GM19239 (cell line): ENCODE measurements at places on chromosomes 5 and 9.
A peak's percentile ranks its signal among the peaks of the same experiment; 100 is the strongest.

- DNase-seq = no peak
Measured at GRCh38 chr9:136051453-136051836, 43.6 kb downstream of the NACC2 start.

DNA sequence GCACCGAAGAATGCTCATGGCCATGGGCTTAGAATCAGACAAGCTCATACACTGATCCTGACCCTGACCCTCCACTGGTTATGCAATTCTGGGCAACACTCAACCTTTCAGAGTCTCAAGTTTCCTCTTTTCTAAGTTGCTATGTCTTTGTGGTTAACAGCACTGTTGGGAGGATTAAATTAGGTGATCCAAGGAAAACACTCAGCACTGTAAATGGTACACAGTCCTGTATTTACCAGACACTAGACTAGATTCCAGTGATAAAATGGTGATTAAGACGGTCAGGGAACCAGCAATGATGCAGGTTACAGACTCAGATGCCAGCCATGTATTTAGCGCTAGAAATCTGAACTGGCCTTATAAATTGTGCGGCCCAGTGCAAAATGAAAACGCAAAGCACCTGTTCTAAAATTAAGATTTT, 8.1 kb downstream of the ARL15 start:
- DNase-seq = no peak

DNA sequence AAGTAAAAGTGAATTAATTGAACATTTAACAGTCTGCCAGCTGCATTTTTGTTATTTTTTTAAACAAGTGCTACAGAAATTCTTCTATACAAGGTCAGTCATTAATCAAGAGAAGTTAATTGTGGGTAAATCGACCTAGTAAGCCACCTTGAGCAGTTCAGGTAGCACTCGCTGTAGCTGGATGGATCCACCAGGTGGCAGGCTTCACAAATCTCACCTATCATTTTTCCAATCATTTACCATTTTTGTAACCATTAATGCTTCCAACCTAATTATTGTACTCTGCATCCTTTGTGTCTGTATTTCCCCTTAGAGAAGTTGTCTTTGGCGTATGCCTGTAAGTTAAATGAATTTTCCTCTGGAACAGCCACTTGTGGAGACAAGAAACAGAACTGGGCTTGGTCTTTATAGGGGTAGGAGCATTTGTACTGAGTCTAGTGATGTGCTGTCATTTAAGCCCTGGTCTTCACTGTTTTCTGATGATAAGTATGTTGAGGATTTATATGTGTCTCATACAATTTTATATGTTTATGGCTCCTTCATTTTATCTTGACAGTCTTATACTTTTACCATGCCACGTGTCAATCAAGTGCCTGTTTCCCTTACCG, 39.5 kb downstream of the CD180 start:
- peak; percentile 20 for DNase-seq

DNA sequence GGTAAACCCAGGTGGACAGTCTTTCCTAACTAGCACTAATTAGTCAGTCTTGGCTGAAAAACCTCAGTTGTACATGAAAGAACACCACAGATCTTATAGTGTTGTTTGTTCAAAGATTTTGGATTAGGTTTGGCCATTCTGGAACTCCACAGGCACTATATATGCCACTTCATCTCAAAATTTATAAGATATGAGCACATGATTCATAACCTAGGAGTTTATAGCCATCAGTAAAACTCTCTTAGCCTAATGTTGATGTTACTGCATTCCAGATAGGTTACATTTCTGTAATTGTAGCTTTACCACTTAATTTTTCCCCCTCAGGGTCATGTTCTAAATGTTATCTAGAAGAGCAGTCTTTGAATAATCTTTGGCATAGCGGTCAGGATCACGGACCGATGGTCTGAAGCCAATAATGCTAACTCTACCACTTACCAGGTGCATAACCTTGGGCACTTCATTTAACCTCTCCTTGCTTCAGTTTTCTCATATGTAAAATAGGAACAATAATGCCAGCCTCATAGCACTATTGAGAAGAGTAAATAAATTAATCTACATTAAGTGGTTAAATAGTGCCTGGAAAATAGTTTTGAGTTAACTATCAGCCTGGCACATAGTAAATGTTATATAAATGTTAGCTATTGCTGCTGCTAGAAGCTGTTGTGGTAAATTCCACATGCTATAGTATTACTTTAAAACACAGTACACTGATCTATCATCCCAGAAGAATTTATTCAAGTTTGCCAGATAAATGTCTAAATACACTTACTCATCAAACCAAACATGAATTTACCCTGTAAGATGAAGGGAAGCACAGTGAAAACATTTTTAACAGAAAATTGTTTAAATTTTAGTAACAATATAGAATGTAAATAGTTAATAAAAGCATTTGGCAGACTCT, 743.9 kb downstream of the NR2F1-AS1 start:
- DNase-seq = no peak

- DNase-seq = no peak
Measured at GRCh38 chr5:18216016-18216415, 581.8 kb downstream of the TAF11L14 start.

- no peak for DNase-seq
Measured at GRCh38 chr9:93291536-93292287, 107.8 kb downstream of the WNK2 start.

DNA sequence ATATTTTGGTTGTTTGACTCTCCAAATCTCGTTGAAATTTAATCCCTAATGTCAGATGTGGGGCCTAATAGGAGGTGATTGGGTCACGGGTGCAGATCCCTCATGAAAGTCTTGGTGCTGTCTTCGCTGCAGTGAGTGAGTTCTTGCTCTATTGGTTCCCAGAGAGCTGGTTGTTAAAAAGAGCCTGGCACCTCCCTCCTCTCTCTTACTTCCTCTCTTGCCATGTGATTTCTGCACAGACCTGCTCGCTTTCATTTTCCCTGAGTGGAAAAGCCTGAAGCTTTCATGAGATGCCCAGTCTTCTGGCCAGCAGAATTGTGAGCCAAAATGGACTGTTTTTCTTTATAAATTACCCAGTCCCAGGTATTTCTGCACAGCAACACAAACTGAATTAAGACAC, 221.6 kb downstream of the MAT2B start:
- DNase-seq = no peak

- no peak for DNase-seq
Measured at GRCh38 chr9:15541872-15542271, 11.0 kb upstream of the CCDC171 start.

- no peak for DNase-seq
Measured at GRCh38 chr5:11780641-11781345, 123.5 kb downstream of the CTNND2 start.

DNA sequence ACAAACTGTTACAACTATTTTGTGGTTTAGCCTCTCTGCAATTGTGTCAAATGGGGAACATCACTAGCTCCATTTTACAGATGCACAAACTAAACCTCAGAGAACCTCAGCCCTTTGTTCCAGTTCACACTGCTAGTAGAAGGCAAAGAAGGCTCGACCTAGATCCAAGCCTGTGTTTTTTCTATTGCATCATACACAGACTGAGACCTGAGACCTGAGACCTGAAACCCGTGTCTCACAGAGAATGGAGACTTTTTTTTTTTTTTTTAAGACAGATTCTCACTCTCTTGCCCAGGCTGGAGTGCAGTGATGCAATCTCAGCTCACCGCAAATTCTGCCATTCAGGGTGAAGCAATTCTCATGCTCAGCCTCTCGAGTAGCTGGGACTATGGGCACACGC, 120.8 kb downstream of the GALNT10 start:
- peak; percentile 22 for DNase-seq

DNA sequence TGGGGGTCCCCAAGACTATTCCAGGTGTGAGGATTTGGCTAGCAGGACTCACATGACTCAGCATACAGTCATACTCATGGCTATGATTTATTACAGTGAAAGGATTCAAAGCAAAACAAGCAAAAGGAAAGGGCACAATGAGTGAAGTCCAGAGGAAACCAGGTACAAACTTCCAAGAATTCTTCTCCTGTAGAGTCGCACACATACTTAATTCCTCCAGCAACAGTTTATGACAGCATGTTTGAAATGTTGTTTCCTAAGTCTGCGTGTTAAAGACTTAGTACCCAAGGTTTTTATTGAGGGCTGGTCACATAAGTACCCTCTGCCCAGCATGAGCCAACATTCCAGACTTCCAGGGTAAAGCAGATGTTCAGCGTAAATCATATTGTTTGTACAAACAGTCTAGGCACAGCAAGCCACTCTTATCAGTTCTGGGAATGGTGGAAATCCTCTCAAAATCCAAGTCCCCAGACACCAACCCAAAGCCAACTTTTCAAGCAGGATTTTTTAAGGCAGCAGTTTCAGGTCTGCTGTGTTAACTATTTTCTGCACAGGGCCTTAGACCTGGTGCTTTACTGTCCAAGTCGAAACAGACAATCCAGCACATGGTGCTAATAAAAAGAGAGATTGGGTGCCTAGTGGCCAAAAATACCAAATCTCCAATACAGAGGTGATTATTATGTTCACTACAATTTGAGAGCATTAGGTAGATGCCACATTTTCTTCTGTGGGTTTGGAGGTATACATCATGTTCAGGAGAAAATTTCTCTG, 18.6 kb upstream of the RICTOR start:
- no peak for DNase-seq

- no peak for DNase-seq
Measured at GRCh38 chr9:70053864-70054263, 10.2 kb downstream of the MAMDC2 start.

DNA sequence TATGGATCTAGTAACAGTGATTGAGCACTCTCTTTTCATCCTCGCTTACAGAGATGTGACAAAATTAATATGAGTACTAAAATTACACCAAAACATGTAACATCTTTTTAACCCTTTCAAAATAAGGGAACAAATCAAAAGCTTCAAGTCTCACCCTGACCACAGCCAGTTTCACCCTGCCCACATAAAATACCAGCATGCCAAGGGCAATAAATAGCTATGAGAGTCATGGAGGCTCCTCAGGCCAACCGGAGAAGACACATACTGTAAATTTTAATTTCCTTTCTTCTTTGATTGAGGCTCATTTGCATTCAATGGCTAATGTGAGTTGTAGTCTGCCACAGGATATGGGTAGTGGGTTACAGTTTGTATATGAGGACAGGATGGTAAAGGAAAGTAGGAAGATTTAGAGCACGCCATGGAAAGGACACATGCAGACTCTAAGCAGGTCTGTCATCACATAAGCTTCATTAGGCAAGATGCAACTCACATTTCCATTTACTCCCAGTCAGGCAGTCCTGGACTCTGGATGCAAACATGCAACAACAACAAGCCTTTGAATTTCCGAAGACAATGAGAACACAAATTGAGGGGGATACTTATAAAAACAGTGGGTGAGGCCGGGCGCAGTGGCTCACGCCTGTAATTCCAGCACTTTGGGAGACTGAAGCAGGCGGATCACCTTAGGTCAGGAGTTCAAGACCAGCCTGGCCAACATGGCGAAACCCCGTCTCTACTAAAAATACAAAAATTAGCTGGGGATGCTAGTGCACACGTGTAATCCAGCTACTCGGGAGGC, 11.3 kb downstream of the IL4 start:
- no peak for DNase-seq

DNA sequence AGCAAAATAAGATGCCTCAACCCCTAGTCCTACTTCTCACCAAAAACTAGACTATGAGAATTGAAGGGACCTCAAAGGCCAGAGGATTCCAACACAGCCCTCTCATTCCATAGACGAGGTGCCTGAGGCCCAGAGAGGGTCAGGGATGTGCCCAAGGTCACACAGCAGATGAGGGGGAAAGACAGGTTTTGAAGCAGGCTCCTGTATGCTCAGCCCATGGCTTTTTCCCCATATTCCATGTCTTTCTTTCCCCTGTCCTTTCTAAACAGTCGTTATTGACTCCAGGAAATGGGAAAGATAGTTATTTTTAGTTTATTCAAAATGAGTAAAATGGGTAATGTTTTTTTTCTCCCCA, 61.2 kb upstream of the COL15A1 start:
- DNase-seq = no peak
